CD4-positive, alpha-beta T cell treated with Interleukin-1 beta for 1 hour (primary cell): ENCODE measurements at places on chromosomes 16 and 17.

GRCh38 chr17:70102531-70102930 lies 27.5 kb downstream of the KCNJ16 start:
- no peak for DNase-seq

- peak; percentile 22 for DNase-seq
Measured at GRCh38 chr16:22898874-22899348, 84.9 kb downstream of the HS3ST2 start.

- no peak for DNase-seq
Measured at GRCh38 chr16:9578459-9578858, 487.0 kb downstream of the HAPSTR1 start.

GRCh38 chr17:4969047-4969550 lies 1.5 kb upstream of the SPAG7 start:
- no peak for DNase-seq

DNA sequence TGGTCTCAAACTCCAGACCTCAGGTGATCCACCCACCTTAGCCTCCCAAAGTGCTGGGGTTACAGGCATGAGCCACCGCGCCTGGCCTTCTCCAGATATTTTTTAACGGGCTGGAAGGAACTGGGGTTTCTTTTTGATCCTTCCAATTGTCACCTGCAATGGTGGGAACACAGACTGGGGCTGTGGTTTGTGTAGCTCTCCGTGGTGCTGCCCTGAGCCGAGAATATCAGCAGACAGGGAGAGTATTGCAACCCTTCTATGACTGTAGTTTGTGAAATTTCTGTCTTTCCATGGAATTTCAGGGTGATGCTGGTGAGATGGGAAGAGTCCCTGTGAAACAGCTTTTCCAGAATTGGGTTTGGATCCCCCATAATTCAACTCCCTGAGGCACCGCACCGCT lies 263.5 kb downstream of the ENGASE start:
- no peak for DNase-seq

- no peak for DNase-seq
Measured at GRCh38 chr16:75948441-75948840, 222.2 kb upstream of the CPHXL start.

- no peak for DNase-seq
Measured at GRCh38 chr17:74325376-74325742, 667 bp upstream of the KIF19 start.

- DNase-seq: no peak
Measured at GRCh38 chr17:66892246-66892645, 57.3 kb downstream of the CACNG5 start.

GRCh38 chr16:22739077-22739476 lies 74.9 kb upstream of the HS3ST2 start:
- no peak for DNase-seq

- no peak for DNase-seq
Measured at GRCh38 chr16:29310852-29311314, 95.6 kb downstream of the NPIPB11 start.

GRCh38 chr16:68406458-68407152 lies 41.7 kb downstream of the SMPD3 start:
- DNase-seq: no peak

- no peak for DNase-seq
Measured at GRCh38 chr16:78490847-78491246, 391.4 kb downstream of the WWOX start.

GRCh38 chr16:86581458-86581857 lies 3.1 kb downstream of the FOXL1 start:
- no peak for DNase-seq

DNA sequence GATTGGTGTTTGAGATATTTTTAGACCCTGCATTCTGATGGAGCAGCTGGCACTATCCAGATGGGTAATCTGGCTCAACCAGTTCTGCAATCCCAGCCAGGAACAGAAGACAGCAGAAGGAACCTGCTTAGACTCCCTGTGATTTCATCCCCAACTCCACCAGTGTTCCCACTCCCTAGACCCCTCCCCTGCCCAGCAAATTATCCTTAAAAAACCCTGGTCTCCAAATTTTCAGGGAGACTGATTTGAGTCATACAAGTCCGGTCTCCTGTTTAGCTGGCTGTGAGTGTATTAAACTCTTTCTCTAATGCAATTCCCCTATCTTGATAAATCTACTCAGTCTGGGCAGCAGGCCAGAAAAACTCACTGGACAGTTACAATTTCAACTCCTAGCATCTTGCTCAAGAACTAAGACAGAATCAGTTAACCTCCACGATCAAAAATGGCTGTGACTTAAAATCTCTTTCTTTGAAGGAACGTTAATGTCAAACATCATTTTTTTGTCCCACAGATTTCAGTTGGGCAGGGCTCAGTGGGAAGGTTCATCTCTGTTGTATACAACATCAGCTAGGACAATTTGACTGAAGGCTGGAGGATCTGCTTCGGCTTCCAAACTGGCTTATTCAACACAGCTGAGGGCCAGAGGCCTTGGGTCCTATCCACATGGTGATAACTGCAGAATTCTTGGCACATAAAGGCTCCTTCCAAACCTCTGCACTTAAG lies 4.9 kb upstream of the RBL2 start:
- DNase-seq: no peak

GRCh38 chr16:4780235-4780634 lies 7.9 kb downstream of the SEPTIN12 start:
- DNase-seq: no peak

- DNase-seq: peak; percentile 26
Measured at GRCh38 chr16:66357523-66357928, 9.0 kb upstream of the CDH5 start.

GRCh38 chr17:7606280-7606679 lies 8.4 kb downstream of the FXR2 start:
- DNase-seq: no peak
